Breast epithelium (tissue), 4 donors: ENCODE measurements at places on chromosomes 4 and X. TPM values are rescaled to one million over a fixed set of nuclear protein-coding genes. Genes with fewer than 3 reads are reported as not detected.

DNA sequence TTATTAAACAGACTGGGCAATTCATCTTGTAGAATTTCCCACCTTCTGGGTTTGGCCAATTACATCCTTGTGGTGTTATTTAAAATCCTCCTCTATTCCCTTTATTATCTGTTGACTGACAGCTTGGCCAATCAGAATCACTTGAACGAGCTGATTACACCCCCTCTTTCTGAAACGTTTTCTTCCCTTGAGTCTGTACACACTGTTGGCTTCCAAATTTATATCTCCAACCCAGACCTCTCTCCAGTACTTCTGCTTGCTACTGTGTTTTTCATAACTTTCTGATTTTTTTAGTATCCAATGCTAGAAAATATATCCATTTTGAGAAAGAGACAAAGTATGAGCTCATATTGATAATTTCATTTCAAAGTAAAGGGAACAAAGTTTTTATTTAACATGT is 14.8 kb downstream of the CD38 start:
- H3K36me3 ChIP-seq = no peaks in the 10 kb centered on the region
- H3K27me3 ChIP-seq = no peaks in the 10 kb centered on the region
- H3K4me3 ChIP-seq = no peak overlapping the region
- no peak overlapping the region for H3K27ac ChIP-seq
- no peaks in the 10 kb centered on the region for H3K4me1 ChIP-seq

GRCh38 chr4:105568584-105568983 is 16.2 kb downstream of the ARHGEF38 start:
- DNase-seq = no peak
- H3K36me3 ChIP-seq = no peaks in the 10 kb centered on the region
- H3K27ac ChIP-seq = no peak overlapping the region
- no peak overlapping the region for H3K4me3 ChIP-seq

- no peak overlapping the region for H3K4me3 ChIP-seq
- H3K4me1 ChIP-seq = no peaks in the 10 kb centered on the region
- H3K27ac ChIP-seq = no peak overlapping the region
- DNase-seq = no peak
- H3K36me3 ChIP-seq = no peaks in the 10 kb centered on the region
Measured at GRCh38 chr4:48247142-48247877, 22.3 kb downstream of the TEC start.

DNA sequence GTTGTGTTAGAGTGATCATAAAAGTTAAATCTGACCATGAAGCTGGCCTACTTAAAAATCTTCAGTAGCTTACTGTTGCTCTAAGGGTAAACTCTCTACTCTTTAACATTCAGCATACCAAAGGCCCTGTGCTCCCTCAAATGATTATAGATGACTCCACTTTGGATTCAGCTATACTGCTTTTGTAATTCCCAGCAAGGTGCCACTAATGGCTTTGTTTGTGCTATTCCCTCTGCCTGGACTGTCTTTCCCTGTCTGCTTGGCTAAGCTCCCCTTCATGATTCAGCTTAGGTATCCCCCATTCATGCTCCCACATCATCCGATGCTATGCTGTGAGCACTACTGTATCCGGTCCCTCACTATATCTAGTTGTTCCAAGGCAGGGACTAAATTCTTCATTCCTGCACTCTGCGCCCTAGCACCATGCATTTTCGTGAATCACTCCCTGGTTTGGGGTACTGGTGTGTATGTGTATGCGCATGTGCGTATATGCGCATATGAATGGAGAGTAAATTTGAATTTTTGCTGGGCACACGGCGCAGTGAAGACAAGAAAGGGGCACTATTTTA is 453 bp upstream of the PBDC1 start:
- H3K36me3 ChIP-seq = no peaks in the 10 kb centered on the region
- H3K4me1 ChIP-seq = no peaks in the 10 kb centered on the region
- H3K27me3 ChIP-seq = no peaks in the 10 kb centered on the region
- no peak for DNase-seq

DNA sequence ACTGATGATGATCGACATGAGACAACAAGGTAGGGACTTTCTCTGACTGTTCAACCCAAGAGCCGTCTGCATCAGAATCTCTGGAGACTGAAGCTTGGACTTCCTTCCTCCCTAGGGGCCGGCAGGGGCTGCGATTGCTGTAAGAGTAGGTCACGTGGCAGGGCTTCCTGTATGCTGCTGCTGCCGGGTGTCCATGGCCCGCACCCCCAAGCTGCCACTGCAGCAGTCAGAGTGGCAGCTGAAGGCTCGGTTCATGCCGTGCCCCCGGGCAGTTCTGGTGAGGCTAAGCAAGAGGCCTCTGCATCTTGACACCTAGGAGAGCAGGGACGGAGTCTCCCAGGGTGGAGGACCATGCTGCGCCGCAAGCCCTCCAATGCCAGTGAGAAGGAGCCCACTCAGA is at the start of gene SASH3:
Gene SASH3 (plus strand): TSS at position 203 of the 400 bp plus-strand sequence. CDS start 149 bp downstream, at position 352.
- H3K27me3 ChIP-seq = no peaks in the 10 kb centered on the region
- no peak for DNase-seq
- H3K36me3 ChIP-seq = no peaks in the 10 kb centered on the region
- no peaks in the 10 kb centered on the region for H3K4me1 ChIP-seq
- H3K27ac ChIP-seq = no peak within 1 kb of the TSS

DNA sequence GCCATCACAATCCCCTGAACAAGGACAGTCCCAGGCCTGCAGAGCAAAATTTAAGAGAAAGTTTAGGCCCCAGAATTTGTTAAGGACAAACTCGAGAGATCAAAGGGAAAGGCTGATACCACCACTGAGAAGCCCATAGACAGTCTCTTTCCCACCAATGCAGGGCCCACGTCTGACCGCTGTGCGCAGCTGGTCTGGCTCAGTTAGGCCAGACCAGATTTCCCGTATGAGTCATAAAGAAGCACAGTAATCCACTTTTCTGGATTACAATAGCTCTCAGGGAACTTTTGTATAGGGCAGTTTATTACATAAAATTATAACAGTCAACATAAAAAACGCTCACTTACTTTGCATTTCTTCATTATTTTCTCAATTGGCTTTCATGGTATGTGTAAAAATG is 259.5 kb downstream of the RCHY1 start:
- DNase-seq = no peak
- no peaks in the 10 kb centered on the region for H3K27me3 ChIP-seq
- H3K27ac ChIP-seq = no peak overlapping the region
- H3K4me3 ChIP-seq = no peak overlapping the region
- no peaks in the 10 kb centered on the region for H3K36me3 ChIP-seq

DNA sequence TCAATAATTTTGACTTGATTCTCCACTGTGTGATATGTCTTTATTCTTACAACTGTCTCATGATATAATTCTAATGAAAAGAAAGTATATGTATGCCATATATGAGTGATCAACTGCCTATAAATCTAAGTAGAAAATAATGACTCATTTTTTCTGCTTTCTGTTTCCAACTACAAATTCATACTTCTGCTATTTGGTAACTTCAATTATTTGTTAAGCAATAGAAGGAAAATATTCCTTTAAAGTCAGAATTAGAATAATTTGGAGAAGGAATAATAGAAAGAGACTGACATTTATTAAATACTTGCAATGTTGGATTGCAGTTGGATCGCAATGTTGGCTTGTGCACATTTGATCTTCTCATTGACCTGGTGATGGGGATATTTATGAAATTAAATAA is 204.2 kb upstream of the PACRGL start:
- H3K27me3 ChIP-seq = no peaks in the 10 kb centered on the region
- DNase-seq = no peak
- no peaks in the 10 kb centered on the region for H3K4me1 ChIP-seq
- H3K27ac ChIP-seq = no peak overlapping the region
- H3K36me3 ChIP-seq = no peaks in the 10 kb centered on the region

DNA sequence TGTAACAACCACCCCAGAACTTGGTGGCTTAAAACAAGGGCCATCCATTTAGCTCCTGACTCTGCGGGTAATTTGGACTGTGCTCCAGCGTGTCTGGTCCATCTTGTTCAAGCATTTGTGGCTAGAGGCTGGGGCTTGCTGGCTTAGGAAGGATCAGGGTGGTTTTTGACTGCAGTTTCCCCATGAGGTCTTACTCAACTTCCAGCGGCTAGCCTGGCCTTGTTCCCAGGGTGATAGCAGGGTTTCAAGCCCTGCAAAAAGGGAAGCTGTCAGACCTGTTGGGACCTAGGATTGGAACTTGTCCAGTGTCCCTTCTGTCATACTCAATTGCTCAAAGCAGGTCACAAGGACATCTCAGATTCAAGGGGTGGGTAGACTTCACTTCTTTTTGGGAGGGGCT is 205.9 kb downstream of the STIM2 start:
- H3K36me3 ChIP-seq = no peaks in the 10 kb centered on the region
- H3K4me3 ChIP-seq = no peak overlapping the region
- no peak overlapping the region for H3K27ac ChIP-seq
- H3K4me1 ChIP-seq = no peaks in the 10 kb centered on the region
- no peaks in the 10 kb centered on the region for H3K27me3 ChIP-seq

DNA sequence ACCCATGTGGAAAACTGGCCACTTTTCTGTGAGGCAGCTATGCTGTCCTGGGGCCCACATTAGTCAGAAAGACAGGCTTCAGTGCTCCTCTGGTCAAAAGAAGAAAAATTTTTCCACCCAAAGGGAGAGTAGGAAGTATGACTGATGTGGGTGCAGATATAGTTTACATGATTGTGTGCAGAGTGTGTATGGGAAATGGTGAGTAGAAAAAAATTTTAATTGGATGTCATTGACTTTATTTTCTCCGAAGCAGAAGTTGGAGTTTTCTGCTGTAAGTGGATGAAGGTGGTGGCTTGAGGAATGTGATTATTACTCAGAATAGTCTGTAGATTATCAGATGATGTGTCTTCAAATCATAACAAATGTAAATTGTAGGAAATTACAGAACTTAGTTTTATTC is 241.5 kb upstream of the IGFBP7 start:
- no peak overlapping the region for H3K4me3 ChIP-seq
- H3K36me3 ChIP-seq = no peaks in the 10 kb centered on the region
- DNase-seq = no peak

DNA sequence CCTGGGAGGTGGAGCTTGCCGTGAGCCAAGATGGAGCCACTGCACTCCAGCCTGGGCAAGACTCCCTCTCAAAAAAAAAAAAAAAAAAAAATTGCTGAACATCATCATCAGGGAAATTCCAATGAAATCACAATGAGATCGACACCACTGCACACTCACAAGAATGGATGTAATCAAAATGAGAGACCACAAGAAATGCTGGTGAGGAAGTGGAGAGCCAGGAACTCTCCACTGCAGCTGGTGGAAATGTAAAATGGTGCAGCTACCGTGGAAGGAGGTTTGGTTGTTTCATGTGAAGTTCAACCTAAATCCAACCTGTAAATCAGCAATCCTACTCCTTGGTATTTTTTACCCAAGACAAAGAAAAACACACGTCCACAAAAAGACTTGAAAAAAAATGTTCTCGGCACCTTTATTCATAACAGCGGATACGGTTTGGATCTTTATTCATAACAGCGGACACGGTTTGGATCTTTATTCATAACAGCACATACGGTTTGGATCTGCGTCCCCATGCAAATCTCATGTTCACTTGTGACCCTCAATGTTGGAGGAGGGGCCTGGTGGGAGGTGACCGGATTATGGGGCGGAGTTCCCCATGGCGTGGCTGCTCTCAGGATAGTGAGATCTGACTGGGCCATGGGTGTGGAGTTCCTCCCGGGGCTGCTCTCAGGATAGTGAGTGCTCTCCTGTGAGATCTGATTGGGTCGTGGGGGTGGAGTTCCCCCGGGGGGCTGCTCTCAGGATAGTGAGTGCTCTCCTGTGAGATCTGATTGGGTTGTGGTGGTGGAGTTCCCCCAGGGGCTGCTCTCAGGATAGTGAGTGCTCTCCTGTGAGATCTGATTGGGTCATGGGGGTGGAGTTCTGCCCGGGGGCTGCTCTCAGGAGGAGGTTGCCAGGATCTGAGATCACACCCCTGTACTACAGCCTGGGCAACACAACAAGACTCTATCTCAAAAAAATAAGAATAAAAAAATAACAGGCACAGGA is 7.7 kb downstream of the GAK start:
- no peak overlapping the region for H3K4me3 ChIP-seq
- no peaks in the 10 kb centered on the region for H3K4me1 ChIP-seq
- H3K36me3 ChIP-seq = no peaks in the 10 kb centered on the region

DNA sequence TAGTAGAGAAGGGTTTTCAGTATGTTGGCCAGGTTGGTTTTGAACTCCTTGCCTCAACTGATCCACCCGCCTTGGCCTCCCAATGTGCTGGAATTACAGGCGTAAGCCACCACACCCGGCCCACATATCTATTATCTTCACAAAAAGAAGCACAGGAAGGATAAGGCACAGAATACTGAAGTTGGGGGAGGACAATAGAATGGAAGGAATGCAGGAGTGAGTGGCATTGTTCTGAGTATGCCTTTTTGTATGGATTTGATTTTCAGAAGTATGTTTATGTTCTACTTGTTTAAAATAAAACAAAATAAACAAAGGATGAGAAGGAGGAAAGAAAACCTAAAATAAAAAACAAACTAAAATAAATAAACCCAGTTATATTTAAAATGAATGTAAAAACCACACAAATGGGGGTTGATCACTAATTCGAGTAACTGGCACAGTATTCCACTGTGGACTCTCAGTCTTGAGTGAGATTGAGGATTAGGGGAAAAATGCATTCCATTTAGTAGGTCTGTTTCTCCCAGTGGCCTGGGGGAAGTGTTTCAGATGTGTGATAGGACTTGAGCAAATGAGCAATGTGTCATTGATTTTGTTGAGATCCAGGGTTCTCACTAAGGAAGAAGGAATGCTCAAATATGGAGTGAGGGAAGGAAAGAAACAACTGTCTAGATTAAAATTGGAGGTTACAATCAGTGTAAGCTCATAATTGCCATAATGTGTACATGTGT is 109.0 kb upstream of the C1QTNF7 start:
- no peak for DNase-seq
- H3K4me1 ChIP-seq = no peaks in the 10 kb centered on the region
- no peak overlapping the region for H3K27ac ChIP-seq
- H3K36me3 ChIP-seq = no peaks in the 10 kb centered on the region

DNA sequence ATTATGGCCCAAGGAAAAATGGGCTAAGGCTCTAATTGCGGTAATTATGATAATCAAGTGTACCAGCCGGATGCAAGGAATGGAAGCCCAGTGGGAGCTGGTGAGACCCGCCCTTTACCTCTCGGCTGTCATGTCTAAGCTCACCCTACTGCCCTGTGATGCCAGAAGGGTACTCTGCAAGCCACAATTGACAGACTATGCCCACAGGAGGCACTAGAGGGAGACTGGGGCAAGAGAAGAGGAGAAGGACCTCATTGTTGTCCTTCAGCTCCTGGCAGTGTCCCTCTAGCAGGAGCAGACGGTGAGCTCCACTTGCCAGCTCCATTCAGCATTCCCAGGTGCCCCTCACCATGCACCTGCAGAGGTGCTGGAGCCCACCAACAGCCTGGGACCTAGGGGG is 141.8 kb downstream of the SMIM20 start:
- no peaks in the 10 kb centered on the region for H3K36me3 ChIP-seq
- no peak overlapping the region for H3K4me3 ChIP-seq
- no peak overlapping the region for H3K27ac ChIP-seq
- H3K27me3 ChIP-seq = no peaks in the 10 kb centered on the region
- no peak for DNase-seq
- no peaks in the 10 kb centered on the region for H3K4me1 ChIP-seq

The CMC4 gene
- 18.7 TPM for total RNA-seq

The RBM46 gene
- 0.29 TPM for total RNA-seq

The PF4V1 gene
- not detected for total RNA-seq

The ZNF732 gene
- total RNA-seq = 0.66 TPM

The FAM47A gene
- not detected for total RNA-seq

The ZIC3 gene
- not detected for total RNA-seq

The TLR2 gene
- total RNA-seq = 51.7 TPM

The PNMA5 gene
- not detected for total RNA-seq

The CPZ gene
- total RNA-seq = 7.5 TPM

The SHROOM2 gene
- 0.48 TPM for total RNA-seq

The OTUD6A gene
- not detected for total RNA-seq

The ADH1B gene
- total RNA-seq = 5,080 TPM
